Activated CD4-positive, alpha-beta T cell treated with anti-CD3 and anti-CD28 coated beads for 48 hours (primary cell): ENCODE measurements at places on chromosomes 11 and 22.

GRCh38 chr11:46315783-46316563 is 31.3 kb upstream of the DGKZ start:
- no peak for DNase-seq

DNA sequence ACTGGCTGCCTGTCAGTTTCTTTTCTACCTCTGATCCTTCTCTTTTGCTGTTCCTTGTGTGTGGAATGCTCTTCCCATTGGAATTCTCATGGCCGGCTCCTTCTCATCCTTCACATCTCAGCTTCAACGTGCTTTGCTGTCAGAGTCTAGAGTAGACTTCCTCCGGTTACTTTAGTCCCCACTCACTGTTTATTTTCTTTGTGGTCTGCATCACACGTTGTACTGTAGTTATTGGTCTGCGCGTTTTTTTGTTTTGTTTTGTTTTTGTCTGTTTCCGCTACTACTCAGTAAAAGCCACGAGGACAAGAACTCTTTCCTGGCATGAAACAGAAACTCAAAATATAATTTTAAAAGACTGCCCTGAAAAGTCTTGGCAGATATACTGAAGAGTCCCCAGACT is 121.3 kb upstream of the SEZ6L start:
- no peak for DNase-seq

DNA sequence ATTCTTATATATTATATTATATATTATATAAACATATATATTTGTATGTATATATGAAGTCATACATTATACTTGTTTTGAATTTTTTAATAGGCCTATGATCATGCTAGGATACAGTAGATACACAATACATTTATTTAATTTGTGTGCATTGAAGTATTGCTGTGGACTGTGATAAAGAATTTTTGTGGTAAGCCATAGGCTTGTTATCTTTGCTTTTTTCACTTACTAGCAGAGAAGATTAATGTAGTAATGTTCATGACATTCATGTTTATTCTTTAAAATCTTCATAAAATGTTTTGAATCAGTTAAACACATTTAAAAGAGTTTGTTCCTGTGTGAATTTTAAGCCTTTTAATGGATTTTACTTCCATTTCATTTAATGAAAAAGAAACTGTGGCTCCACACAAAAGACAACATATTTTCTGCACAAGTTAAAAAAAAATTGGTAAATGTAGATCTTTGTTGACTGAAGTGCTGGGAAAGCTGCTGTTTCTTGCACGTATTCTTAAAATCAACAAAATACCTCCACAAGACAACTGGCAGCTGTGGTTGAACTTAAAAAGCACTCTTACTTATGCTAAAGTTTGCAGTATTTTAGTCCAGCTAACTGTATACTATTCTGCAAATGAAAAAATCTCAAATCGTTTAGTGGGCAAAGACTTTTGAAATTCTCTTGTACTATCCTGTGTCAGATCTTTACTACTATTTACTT is 156.2 kb downstream of the TMEM135 start:
- no peak for DNase-seq

GRCh38 chr22:45223304-45224117 is 17.2 kb downstream of the KIAA0930 start:
- DNase-seq = no peak

GRCh38 chr22:30080805-30081204 is 541 bp downstream of the HORMAD2 start:
- no peak for DNase-seq

DNA sequence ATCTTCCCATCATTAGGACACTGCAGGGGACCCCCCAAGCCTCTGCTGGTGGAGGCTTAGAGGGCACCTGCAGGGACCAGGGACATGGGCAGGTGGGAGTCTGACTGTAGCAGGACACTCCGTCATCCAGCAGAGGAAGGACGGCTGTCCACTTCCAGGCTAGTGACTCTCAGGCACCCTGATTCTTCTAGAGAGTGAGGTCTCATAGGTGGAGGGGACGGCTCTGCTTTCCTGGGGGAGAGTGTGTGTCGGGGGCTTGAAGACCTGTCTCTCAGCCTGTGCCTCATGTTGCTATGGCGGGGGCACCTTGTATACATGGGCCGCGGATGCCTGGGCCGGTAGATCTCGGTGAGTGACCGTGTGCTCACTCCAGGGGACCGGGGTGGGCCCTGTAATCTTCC is 1116.6 kb downstream of the BRD1 start:
- no peak for DNase-seq

DNA sequence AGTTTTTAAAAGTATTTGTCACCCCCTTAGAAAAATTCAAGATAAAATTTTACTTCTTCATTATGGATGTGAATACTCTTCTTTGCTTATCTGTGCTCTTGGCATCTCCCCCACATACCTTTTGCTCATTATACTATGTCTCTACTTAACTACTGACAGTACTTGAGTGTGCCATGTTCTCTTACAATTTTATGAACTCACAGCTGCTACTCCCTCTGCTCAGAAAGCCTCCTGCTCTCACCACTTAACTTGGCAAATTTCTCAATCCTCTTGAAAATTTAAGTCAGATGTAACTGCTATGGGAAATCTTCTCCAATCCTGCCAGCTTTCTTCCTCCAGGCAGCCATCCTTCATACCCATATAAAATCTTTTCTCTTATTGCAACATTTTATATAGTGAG is 163.4 kb downstream of the CNTN5 start:
- no peak for DNase-seq

DNA sequence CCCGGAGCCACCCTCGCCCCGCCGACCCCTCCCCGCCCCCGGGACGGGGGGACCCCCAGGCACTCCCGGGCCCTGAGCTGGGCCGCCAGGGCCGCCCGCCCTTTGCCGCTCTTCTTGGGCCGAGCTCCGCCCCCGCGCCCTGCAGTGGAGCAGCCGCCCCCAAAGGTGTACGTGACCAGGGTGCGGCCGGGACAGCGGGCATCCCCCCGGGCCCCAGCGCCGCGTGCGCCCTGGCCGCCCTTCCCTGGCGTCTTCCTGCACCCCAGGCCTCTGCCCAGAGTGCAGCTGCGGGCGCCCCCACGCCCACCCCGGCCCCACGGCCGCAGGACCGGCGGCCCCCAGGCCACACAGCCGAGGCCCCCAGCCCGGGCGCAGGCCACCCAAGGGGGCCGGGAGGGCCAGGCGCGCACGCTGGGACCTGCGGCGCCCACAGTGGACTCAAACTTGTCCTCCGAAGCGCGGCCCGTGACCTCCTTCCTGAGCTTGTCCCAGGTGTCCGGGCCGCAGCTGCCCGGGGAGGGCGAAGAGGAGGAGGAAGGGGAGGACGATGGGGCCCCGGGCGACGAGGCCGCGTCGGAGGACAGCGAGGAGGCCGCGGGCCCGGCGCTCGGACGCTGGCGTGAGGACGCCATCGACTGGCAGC is 7.4 kb downstream of the B4GALNT4 start:
- no peak for DNase-seq

- no peak for DNase-seq
Measured at GRCh38 chr11:37264060-37264459, 666.0 kb upstream of the RAG2 start.

DNA sequence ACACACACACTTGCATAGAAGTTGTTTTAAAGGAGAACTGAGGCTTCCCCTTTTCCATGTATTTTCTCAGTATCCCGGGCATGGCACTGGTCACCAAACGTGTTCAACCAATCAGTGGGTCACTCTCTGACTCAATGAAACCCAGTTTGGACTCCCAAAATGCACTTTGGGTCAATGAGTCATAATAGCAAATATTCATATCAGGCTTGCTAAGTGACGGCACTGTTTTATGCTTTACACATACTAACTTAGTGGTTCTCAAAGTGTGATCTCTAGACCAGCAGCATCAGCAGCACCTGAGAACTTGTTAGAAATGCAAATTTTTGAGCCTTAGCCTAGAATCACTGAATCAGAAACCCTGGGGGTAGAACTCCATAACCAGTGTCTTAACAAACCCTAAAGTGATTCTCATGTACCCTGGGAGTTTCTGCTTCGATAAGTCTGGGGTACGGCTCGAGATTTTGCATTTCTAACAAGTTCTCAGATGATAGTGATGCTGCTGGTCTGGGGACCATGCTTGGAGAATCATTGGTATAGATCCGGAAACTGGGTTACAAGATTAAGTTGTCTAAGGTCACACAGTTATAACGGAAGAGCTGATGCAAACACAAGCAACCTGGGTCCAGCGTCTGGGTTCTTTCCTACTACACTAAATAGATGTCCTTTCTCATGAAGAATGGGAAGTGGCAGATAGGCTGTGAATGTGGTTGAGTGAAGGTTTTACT is 35.6 kb downstream of the ETS1 start:
- DNase-seq = peak; percentile 32

- DNase-seq = no peak
Measured at GRCh38 chr22:22351366-22351765, 106.8 kb downstream of the VPREB1 start.

DNA sequence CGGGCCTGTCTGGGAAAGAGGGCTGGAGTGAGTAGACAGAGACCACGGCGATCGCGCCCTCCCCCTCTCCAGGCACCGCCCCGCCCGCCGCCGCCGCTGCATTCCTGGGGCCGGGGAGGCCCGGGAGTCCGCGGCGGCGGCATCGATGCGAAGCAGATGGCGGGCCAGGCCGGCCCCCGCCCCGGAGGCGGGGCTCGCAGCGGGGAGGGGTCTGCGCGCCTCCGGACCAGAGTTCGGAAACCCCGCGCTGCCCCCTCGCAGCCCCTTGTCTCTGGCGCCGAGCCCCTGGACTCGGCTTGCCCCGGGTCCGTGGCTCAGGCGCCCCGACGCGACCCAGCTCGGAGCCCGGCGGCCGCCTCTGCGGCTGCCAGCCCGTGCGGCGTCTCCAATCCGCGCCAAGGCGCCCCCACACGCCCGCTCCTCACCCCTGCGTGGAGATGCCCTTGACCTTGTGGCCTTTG is 1.3 kb downstream of the SCARF2 start:
- DNase-seq = no peak

GRCh38 chr11:41320653-41321052 is 138.8 kb downstream of the LRRC4C start:
- no peak for DNase-seq

DNA sequence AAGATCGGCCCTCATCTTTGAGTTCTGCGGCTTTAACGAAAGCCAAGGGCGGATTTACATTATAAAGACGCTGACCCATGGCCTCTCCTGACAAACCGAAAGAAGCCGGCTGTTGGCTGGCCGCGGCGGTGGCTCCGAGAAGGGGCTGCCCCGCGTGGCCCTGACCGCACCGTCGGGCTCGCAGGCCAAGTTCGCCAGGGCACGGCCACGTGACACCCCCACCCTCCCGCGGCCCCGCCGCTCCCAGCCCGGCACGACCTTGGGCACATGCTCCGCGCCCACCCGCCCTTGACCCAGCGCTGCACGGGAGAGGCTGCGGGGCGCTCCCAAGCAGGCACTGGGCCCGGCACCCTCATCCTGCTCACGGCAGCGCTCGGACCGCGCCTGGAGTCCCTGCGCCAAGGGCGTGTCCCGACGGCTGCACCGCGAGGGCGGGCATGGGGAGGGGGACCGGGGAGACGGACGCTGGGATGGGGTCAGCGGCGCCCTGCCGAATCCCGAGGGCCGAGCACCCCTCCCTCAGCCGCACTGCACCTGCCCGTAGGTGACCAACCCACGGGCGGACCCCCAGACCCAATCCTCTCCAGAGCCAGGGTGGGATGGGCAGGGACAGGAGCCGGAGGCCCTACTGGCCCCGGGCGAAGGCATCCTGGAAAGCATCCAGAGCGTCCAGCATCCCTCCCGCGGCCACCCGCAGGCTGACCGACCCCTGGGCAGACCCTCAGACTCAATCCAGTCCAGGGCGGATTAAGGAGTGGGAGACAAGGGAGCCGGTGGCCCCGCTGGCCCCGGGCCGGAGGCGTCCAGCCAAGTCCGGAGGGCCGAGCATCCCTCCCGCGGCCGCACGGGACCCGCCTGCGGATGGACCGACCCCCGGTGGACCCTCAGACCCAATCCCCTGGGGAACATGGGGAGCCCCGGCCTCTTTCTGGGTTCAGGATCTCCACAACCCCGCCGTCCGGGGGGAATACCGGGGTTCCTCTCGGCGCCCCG is 759 bp downstream of the CPT1A start:
- DNase-seq = peak; percentile 38

DNA sequence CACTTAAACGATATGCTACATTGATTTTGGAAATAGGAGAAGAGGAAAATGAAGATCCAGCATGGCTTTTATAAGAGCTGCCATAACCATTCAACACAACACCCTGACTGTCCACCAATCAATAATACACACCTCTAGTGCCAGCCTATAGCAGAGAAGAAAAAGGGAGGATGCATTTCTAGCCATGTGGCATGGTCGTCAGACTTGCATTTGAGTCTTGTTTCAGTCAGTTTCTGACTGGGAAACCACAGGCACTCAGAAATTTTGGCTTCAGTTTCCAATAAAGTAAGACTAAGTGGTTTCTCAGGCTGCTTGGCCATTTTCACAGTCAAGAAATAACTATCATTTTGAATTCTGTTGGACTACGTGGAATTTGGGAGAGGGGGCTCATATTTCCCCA is 523.5 kb upstream of the LRRC4C start:
- DNase-seq = no peak

DNA sequence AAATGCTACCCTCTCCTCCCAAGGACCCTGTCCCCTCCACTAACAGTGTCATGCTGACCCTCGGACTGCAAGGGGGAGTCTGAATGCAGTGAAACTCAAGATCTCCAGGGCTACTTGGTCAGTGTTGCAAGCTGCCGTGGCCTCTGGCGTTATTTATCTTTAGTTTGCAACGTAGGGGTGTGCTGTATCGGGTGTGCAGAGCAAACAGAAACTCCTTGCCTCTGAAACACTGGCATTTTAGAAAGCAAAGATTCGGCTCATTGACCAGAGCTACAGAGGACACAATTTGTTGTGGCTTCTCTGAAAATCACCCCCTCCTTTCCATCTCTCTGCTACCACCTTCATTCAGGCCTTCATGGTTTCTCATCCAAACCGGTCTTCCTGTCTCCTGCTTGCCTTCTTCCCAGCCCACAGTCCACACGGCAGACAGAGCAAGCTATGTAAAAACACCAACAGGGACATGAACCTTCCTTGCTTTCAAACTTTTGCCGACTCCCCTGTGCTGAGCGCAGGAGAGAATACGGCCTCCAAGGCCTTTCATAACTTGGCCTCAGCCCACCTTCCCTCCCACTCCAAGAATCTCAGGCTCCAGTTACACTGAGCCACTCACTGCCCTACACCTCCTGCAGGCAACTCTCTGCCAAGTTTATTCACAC is 14.9 kb downstream of the FZD4 start:
- no peak for DNase-seq

DNA sequence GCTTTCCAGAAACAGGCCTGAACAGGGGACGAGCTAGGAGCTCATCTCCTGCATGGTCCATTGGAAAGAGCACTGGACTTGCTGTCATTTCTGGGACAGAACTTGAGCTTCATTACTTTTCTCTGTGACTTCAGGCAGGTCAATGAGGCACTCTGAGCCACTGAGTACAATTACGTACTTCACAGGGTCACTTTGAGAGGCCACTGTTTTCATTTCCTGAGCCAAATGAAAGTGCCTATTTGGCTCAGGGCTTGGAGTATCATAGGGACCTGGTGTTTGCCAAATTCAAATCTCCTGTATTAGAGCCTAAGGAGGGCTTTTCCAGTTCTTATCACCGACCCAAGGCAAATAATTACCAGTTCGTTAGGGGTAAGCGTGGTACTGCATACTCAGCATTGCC is 319.3 kb downstream of the CADM1 start:
- no peak for DNase-seq
